Effector memory CD8-positive, alpha-beta T cell (primary cell): ENCODE measurements at places on chromosomes 16 and 17.

DNA sequence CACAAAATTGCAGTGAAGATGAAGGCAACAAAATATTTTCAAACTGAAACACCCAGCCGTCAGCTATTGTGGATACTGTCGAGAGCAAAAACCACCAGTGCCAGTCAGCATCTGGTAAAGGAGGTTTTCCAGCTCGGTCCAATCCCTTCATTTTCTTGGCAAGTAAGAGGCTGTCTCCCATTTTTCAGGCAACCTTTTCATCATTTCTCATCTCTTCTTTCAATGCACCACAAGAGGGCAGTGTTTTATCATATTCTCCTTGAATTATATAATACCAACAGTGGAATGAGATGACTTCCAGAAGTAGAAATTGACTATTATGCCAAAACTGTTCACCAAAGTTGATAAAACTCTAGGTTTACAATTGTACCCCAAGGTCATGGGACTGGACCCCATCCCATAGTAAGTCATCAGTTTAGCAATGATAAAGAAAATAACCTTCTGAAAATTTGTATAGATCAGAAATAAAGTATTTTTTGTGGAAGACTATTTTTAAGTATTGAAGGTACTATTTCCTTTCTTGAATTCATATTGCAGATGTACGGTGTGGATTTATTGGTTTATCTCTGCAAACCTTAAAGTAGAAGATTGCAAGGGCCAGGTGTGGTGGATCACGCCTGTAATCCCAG, 16.8 kb downstream of the NQO1 start:
- peak; percentile 15 for DNase-seq

DNA sequence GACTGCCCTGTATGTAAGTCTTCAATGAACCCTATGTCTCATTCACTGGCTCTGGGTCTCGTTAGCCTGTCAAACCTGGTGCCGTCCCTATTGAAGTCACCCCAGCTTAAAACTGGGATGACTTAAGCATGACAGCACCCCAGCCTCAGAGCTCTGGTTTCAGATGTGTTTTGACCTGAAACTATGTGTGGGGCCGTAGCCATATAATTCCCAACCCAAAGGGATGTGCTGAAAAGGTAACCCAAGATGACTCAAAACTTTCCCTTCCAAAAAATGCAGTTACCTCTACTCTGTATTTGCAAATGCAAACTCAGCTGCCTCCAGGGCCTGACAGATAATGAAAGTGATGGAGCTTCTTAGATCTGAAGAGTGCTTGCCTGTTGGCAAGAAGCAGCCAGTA, 478.3 kb upstream of the ERCC4 start:
- no peak for DNase-seq

DNA sequence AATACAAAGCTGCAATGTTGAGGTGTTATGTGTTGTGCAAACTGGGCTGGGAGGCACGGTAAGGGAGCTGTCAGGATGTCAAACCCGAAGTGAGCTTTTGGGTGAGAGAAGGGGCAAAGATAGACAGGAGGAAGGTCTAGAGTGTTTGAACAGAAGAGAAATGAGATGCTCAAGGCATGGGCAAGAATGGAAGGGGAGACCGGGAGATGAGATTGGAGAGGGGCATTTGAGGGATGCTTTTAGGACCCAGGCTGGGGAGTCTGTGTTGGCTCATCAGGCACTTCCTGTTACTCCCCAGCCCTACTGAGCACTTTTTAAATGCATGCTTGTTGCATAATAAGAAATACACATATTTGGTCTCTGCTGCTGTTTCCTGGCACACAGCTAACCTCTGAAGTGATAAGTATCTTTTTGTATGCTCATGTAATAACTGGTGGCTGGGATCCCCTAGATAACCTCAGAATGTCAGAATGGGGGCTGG, 13.7 kb downstream of the UNC45B start:
- DNase-seq = peak; percentile 14

DNA sequence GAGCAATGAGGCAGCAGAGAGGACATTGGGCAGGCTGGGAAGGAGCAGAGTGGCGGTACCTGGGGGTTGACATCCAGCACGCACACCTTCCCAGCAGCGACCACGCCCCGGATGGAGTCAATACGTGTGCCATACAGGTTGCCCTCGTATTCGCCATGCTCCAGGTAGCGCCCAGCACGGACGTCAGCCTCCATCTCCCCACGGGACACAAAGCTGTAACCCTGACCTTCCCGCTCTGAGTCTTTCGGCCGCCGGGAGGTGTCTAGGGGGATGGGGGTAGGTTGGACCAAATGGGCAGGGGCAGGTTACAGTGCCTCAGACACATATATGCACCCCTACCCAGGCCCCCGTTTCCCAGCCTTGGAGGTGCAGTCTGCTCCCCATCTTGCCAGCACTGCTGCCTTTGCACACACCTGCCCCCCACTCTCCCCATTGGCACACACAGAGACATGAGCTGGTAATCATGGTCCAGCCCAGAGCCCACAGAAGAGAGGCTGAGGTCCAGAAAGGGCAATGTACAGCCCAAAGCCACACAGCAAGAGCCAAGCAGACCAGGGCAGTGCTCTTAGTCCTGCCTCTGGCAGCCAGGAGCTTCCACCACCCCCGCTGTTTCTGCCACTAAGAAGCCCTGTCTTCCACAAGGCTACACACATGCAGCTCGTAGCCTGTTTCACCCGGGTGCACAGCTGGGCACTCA, 27.5 kb downstream of the MPP2 start:
- no peak for DNase-seq

- no peak for DNase-seq
These were observed 7.3 kb downstream of the NACA2 start for GRCh38 chr17:61583660-61584264.

GRCh38 chr17:61700252-61700651, 109.2 kb upstream of the NACA2 start:
- no peak for DNase-seq
